ENCODE measurements at places on chromosomes 1 and 21.

DNA sequence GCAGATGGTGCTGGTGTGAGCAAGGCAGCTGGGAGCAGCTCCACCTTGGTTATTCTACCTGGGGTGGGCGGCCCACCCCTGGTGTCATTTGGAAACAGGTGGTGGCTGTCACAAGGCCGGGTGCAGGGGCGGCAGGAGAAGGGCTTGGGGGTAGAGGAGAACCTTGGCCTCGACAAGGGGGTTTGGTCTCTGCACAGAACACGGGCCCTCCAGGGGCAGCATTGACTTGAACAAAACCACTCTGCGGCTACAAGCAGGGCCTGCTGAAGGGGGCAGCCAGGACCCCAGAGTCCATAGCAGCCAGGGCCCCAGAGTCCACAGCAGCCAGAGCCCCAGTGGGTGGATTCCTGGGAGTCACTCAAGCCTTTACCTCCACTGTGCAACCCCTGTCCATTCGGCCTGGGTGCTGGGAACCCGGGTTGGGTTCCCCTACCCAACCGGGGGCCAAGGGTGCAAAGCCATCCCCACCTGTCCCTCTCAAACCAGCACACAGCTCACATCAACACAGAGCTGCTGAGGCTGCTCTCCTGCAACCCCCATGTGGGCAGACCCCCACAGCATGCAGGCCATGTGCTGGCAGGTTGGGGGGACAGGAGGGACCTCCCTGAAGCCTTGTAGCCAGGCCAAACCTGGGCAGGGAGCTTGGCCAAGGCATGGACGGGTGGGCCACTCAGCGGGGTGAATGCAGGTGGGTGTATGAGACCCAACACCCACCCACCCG is 7.7 kb downstream of the TRIM11 start:
- no peak for DNase-seq

- DNase-seq, result peak; percentile 95
Measured at GRCh38 chr1:115364046-115364779, 26.2 kb upstream of the NGF start.

DNA sequence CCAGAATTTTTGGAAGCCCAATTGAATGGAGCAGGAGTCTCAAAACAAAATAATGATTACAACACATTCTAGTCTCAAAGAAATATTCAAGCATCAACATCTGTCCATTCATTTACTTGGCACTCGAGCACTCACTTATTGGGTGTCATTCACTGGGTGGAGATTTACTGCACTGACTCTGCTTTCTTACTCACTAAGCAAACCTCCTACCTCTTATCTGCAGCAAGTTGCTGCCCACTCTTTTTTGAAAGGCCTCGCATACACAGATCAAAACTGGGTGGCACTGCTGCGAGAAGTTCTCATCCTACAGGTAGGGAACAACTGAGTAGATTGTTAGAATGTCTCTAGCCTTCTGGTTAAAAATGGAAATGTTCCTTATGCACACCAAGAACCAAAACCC is 18.0 kb downstream of the RHBDL2 start:
- no peak for DNase-seq

DNA sequence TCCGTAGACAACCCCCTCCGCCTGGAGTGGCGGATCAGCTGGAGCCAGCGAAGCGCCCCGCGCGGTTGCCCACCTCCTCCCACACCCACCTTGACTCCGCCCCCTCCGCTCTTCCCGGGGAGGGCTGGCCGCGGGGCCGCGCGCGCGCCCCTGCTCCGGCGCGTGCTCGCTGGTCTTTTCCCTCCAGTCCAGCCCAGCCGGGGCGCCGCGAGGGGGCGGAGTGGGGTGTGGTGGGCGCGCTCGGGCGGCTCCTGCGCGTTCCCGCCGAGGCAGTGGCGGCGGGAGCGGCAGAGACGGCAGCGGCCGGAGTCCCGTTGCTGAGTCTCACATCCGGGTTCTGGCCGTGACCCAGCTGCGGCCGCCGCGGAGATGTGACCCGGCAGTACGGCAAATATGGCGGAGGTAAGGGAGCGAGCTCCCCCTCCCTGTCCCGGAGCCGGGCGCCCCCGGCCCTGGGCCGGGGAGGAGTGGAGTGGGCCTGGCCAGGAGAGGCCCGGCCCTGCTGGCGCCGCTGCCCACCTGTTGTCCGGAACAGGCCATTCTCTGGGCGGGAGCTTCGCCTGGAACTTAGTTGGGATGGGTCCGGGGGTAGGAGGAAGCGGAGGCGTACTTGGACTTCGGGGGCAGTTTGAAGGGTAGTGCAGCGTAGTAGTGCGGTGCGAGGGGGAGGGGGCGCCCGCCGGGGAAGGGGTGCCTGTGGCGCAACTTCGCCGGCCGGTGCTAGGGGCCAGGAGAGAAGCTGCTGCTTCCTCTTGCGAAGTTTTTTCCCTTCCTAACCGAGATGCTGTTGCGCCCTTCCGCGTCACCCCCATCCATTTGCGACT is 5.4 kb downstream of the MIER1 start:
- DNase-seq, result peak; percentile 94

GRCh38 chr1:35568975-35569395 is 4.1 kb upstream of the TFAP2E start:
- peak; percentile 59 for DNase-seq

DNA sequence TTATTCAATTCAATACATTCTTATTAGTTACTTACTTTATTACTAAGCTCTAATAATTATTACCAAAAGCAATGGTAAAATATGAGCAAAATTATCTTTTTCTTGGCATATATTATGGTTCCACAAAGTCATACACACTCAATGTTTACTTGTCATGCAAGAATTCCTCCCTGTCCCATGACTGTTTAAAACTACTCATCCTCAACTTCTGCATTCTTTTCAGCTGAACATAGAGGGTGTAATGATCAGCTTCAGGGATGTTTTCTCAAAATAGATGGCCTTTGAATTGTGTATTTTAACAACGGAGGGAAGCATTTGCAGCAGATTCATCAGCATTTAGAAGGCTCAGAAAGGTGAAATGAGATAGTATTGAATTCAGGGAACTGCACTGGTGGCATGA is 499.0 kb downstream of the RWDD3 start:
- DNase-seq, result peak; percentile 56

GRCh38 chr1:87715471-87715870 is 386.8 kb downstream of the LMO4 start:
- no peak for DNase-seq
